ENCODE measurements at places on chromosomes 3 and 15.

GRCh38 chr3:28912120-28912885, 368.6 kb upstream of the RBMS3 start:
- no peak for DNase-seq

DNA sequence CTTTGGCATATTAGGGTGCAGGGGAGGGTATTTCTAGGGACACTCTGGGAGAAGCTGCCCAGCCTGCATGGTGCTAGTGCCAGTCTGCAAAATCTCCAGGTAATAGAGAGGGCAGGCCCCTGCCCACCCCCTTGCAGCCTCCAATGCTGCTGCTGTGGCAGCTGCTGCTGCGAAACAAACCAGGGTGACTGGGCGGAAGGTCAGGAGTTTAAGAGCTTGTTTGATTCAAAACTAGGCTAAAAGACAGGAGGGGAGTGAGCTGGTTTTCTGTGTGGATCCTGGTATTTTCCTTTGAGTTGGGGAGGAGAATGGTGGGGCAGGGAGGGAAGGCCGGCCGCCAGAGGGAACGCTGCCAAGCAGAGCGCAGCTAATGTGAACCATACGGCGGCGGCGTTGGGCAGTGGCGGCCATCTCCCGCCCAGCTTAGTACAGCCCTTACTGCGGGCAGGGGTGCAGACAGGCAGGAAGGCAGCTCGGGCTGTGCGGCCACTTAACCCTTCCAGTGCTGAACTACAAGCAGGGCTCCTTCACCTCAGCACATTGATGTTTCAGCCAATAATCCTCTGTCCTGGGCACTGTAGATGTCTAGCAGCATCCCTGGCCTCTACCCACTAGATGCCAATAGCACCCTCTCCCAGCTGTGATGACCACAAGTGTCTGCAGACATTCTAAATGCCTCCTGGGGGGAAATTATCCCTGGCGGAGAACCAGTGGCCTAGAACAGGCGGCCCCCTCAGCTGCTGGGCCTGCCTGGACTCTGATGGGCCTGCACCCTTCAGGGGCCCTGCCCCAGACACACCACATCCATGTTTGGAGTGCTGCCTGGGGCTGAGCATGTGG, 125.7 kb downstream of the EEFSEC start:
- no peak for DNase-seq

DNA sequence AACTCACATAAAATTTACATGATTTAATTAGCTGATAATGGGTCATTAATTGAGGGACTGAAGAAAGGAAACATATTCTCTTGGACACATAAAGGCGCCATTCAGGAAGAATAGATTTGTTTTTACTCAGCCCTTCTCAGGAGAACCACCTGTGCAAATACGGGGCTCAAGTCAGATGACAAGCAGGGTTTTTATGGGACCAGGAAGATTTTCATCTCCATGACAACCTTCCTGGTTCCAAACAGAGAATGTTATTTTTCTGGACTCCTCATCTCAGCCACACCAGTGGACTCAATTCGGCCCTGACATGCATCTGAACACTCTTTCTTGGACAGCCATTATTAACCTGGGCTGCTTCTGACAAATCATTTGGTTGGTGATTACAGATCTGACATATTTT, 120.5 kb downstream of the PDZRN3 start:
- no peak for DNase-seq

GRCh38 chr15:74754593-74755215, 6.1 kb downstream of the CYP1A2 start:
- no peak for DNase-seq

- no peak for DNase-seq
Observed at GRCh38 chr15:72285927-72286516, 13.7 kb upstream of the PARP6 start.

GRCh38 chr3:58214484-58215316, 3.9 kb upstream of the DNASE1L3 start:
- DNase-seq: no peak

- DNase-seq: no peak
Observed at GRCh38 chr15:54815556-54815955, 381.2 kb downstream of the RSL24D1 start.

GRCh38 chr15:88636050-88636449, 2.8 kb upstream of the ISG20 start:
- DNase-seq: no peak

- no peak for DNase-seq
Observed at GRCh38 chr3:132380920-132381319, 36.4 kb upstream of the DNAJC13 start.

- DNase-seq: no peak
Observed at GRCh38 chr3:54846119-54846518, 81.7 kb downstream of the LRTM1 start.

GRCh38 chr3:123161167-123161566, 40.6 kb upstream of the SEC22A start:
- no peak for DNase-seq

DNA sequence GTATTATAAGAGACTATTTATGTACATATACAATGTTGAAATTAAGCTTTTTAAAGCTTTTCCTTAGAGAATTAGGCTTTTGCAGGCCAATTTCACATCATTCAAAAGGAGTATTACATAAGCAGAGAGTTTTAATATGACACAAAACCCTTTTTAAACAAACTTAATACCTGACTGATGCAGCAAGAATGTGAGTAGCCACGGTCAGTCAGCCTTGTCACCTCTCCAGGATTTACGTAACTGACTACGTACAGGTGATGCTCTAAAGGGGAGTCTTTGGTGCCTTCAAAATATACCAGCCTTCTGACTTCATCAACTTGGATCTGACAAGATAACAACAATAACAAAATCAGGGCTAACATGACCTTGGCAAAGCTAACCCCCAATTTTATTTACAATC, 44.2 kb upstream of the IGDCC4 start:
- no peak for DNase-seq
